ENCODE measurements at places on chromosomes 3 and 15. TPM values are rescaled to one million over a fixed set of nuclear protein-coding genes. Genes with fewer than 3 reads are reported as not detected.

DNA sequence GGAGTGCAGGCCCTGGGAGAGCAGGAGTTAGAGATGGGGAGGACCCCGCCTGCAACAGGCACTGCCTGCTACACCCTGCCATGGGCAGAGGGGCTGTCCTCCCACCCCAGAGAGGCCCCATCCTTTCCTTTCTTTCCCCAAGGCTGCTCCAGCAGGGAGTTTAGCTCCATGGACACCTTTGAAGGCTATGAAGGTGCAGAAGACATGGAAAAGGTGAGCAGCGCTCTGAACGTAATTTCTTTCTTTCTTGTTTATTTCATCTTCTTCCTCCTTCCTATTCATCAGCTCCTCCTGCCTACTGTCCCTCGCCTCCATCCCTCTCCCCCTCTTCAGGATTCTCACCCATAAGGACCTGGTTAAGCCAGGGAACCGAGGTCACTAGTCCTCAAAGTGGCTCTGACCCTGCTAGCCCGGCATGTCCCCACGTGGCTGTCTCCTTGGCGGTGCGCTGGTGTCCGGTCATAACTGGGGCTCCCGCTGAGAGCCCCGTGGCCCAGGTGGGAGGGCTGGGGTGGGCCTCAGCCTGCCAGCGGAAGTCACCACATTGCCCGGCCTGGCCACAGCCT, 16.0 kb upstream of the ADIPOQ start:
- no peak for DNase-seq

- DNase-seq: no peak
Observed at GRCh38 chr3:87145553-87145952, 81.6 kb upstream of the CHMP2B start.

GRCh38 chr3:28973609-28974008, 307.3 kb upstream of the RBMS3 start:
- no peak for DNase-seq

The P2RY13 gene
- 0.28 TPM for total RNA-seq

DNA sequence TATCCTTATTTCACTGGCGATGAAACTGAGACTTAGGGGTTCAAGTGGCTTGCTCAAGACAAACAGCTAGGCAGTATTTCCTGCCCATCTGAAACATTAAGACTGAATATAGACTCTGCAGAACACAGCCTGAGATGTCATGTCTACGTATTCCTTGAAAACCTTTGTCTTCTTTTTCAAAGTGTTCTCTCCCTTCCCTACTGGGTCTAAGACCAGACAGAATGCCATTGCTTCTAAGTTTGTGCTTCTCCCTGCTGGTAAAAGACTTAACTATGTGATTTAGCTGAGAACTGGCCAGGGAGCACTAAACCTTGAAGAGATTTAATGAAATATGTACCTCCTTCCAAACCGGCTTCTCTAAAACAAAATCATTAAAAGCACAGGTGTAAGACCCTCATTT, 9.9 kb downstream of the BCL6 start:
- DNase-seq: no peak

DNA sequence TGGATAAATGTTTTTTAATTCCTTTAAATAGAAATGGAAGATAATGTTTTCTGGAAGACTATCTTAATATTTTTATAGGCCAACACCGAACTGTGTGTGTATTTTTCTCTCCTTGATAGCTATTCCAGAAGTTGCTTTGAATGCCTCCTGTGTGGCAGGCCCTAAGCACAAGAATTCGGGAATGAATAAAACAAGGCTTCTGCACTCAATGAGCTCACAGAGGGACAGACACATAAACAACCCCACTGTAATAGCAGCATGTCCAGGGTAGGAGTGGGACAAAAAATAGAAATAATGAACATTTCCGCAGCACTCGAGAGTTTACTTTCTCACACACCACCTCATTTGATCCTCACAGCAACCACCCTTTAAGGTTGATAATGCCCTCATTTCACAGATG, 18.0 kb downstream of the SRGAP3 start:
- DNase-seq: no peak

The SLC28A1 gene
- not detected for total RNA-seq
